GM13977 (cell line): ENCODE measurements at places on chromosomes 4 and X.

- no peak for DNase-seq
Measured at GRCh38 chr4:16894406-16894805, 4.0 kb downstream of the LDB2 start.

GRCh38 chr4:161856711-161857326 is 307.0 kb downstream of the FSTL5 start:
- no peak for DNase-seq

- DNase-seq = no peak
Measured at GRCh38 chr4:125350470-125351135, 35.8 kb downstream of the FAT4 start.

GRCh38 chr4:5922556-5922955 is 29.7 kb upstream of the CRMP1 start:
- DNase-seq = no peak

DNA sequence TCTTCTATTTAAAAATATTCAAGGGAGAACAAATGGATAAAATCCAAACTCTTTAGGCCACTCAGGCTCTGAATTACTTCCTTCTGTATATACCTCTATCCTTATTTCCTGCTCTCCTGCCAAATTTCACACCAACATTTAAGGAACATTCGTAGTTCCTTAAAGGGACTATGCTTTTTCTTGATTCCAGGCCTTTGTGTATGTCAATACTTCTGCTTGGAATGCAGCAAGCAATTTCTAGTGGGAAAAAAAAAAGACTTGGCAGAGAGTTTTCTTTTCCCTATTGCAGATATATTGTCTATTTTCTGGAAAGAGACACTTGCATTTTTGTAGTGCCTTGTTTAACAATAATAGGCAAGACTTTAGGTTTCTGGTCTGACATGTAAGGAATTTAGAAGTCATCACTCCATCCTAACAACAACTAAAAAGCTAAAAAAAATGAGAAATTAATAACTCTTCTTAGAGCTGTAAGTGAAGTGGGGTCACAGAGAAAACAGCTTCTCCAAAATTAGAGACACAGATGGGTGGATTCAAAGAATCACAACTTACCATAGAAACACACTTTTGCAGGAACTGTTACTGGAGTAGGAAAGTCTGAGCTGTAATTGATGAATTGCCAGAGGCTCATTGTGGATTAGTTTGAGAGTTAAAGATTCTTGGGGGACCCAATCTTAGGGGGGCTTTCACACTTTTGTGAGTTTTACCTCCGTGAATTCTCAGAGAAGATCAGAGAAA is 2.1 kb upstream of the ADH5 start:
- DNase-seq = no peak

- peak; percentile 33 for DNase-seq
Measured at GRCh38 chrX:40570346-40571093, 10.2 kb upstream of the ATP6AP2 start.

DNA sequence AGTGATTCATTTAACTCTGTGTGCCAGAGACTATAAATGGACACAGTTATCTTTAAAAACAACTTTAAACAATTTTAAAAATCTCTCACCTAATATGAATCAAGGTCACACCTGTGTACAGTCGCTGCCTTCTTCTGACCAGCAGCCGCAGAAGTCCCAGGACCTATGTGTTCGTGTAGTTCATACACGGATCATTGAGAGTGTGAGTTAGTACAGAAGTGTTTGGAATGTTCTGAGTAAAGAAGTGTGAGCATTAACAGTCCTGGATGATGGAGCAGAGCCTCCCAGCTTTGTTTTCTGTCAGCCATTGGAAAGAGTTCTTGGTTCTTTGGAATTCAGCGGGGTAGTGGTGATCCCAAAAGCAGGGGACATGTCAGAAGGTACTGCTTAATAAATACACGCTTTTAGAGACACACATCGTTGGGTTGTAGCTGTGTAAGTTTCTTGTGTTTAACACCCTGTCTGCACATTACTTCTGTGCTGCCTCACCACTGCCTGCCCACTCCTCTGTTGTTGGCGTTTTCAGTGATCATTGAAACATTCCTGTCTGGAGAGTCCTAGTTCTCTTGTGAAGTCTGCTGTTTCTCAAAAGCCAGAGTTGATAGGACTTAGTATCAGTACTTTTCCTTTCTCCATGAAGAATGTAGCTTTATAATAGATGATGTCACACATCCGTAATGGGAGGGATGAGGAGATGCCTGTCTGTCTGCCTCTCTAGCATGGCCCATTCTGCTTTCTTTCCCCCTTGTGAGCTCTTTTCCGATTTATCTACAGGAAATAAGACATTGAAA is 90.6 kb downstream of the PTTG2 start:
- DNase-seq = no peak

DNA sequence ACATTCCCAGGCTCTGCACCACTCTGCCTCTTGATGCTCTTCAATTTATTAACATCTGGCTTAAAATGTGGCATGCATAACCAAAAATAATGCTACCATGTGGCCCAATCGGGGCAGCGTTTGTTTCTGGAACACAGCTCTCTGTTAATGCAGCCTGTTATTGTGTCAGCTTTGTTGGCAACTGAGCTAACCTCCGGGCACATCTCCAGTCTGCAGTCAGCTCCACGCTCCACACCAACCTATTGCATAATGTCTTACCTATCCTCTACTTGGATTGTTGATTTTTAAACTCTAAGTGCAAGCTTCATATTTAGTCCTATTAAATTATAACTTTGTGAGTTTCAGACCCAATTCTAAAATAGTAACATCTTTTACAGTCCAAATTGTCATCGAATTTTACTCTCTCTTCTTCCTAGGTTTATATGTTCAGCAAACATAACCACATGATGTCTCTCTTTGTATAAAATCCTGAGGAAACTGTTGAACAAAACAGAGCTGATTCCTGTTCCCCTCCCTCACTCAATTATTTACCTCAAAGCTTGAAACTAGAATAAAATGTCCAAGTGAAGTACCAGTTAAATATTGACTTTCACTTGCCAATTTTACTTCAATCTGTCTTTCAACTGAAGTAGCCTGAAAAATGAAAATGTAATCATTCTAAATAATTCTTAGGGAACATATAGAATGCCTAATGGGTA is 92.2 kb upstream of the RAPGEF2 start:
- no peak for DNase-seq

DNA sequence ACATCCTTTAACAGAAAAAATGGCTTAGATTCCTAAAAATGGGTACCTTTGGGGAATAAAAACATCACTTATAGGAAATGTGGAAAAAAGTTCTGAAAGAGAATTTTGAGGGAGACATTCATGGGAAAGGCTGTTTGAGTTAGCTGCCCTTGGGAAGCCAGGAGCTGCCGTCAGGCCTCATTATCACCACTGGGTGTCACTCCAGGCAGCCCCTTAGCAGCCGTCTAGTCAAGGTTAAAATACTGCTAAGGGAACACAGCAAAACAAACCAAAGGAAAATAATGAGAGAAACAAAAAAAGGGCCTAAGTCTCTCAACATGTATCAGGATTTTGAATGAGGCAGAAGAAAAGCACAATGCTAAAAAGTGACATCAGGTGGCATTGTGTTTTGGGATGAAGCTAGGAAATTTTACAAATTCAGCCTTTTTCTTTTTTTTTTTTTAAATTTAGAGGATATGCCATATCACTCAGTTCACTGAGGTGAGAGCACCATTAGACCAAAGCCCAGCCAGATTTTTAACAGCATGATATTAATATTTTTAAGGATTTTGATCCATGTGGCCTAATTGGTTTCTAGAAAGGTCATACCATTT is 235.3 kb downstream of the GPAT3 start:
- peak; percentile 18 for DNase-seq

GRCh38 chr4:7391637-7392437 is 42.9 kb downstream of the PSAPL1 start:
- no peak for DNase-seq

- no peak for DNase-seq
Measured at GRCh38 chrX:19829814-19830213, 57.6 kb downstream of the SH3KBP1 start.

GRCh38 chr4:106264331-106264728 is 51.7 kb downstream of the TBCK start:
- no peak for DNase-seq

GRCh38 chr4:46793036-46793435 is 116.0 kb downstream of the COX7B2 start:
- DNase-seq = no peak

GRCh38 chr4:115664285-115664684 is 550.9 kb upstream of the NDST4 start:
- no peak for DNase-seq
